HuH-7.5 (cell line): ENCODE measurements at places on chromosomes 1 and 21.

DNA sequence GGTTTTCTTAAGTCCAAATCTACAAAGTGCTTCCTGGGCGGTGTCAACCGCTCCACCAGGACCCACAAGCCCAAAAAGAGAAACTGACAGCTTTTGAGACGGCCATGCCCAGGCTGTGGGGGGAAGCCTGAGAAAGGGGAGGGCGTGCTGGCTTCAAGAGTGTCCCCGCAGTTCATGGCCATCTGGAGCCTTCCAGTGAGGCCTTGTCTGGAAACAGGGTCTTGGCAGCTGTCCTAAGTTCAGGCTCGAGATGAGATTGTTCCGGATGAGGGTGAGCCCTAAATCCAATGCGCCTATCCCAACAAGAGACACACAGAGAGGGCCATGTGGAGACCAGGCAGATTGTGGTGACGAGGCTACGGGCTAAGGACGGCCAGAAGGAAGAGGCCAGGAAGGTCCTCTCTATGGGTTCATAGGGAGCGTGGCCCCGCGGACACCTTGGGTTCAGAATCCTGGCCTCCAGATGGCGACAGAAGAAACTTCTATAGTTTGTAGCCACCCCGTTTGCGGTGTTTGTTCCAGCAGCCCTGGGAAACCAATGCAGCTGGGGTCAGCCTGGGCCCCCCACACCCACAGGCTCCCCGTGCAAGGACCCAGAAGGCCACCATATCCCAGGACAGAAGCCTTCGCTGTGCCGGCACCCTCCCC, 70.2 kb downstream of the ARHGEF16 start:
- no peak for DNase-seq

DNA sequence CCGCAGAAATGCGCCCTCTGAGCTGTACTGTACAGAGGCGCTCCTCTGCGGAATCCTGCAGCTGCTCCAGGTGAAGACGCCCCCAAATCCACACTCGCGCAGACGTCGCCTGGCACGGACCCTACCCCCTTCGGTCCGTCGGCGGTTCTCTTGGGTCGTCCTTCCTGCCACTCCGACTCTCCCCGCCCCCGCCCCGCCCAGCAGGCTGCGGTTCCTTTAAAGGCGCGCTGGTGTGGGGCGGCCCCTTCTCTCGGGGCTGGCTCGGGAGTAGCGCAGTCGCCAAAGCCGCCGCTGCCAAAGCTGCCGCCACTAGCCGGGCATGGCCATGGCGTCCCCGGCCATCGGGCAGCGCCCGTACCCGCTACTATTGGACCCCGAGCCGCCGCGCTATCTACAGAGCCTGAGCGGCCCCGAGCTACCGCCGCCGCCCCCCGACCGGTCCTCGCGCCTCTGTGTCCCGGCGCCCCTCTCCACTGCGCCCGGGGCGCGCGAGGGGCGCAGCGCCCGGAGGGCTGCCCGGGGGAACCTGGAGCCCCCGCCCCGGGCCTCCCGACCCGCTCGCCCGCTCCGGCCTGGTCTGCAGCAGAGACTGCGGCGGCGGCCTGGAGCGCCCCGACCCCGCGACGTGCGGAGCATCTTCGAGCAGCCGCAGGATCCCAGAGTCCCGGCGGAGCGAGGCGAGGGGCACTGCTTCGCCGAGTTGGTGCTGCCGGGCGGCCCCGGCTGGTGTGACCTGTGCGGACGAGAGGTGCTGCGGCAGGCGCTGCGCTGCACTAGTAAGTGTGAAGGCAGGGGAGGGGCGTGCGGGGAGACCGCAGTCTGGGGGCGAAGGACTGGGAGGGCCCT, at the start of gene RASSF5:
Gene RASSF5, plus strand, starts transcription at position 248 of the 846 bp plus-strand sequence. Its CDS starts 72 bp downstream, at position 320.
- peak; percentile 69 for DNase-seq

DNA sequence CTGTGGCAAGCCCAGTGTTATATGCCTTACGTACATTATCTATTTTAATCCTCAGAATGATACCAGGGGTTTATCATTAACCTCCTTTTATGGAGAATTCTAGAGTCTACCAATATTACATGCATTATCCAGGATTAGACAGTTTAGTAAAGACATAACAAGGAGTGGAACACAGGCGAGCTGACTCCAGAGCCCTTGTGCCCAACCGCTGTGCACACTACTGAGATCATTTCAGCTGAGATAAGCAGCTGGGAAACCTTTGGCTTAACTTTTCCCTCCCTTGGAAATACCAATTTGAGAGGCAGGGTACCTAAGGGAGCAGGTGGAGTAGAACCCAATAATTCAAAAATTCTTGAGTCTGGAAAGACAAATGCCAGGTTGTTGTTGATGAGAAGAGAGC, 59.8 kb upstream of the ATP1B1 start:
- DNase-seq = no peak

DNA sequence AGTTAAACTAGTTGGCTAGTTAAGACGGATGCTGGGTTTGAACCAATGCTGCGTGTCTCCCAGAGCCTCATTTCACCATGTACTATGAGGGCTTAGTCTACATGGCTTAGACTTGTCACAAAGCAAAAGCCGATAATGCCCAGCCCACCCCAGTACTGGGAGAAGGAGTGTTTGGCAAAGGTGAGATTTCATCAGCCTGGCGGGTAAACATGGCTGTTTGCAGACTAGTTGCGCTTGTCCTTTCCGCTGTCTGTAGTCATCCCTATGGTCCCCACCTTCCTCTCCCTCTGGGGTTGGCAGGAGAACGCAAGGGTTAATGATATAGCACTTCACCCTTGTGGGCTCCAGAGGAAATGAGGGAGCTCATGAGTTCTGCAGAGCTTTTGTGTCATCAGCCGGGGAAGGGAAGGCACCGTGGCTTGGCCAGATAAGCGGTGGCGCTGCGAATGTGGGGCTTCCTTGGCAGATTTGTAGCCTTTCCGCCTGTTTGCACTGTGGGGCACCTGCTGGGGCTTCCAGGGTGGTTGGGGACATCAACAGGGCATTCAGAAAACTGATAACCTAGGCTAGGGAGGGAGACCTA, 29.2 kb downstream of the SOX13 start:
- DNase-seq = peak; percentile 52

GRCh38 chr1:208221291-208221622, 22.9 kb downstream of the PLXNA2 start:
- DNase-seq = no peak

DNA sequence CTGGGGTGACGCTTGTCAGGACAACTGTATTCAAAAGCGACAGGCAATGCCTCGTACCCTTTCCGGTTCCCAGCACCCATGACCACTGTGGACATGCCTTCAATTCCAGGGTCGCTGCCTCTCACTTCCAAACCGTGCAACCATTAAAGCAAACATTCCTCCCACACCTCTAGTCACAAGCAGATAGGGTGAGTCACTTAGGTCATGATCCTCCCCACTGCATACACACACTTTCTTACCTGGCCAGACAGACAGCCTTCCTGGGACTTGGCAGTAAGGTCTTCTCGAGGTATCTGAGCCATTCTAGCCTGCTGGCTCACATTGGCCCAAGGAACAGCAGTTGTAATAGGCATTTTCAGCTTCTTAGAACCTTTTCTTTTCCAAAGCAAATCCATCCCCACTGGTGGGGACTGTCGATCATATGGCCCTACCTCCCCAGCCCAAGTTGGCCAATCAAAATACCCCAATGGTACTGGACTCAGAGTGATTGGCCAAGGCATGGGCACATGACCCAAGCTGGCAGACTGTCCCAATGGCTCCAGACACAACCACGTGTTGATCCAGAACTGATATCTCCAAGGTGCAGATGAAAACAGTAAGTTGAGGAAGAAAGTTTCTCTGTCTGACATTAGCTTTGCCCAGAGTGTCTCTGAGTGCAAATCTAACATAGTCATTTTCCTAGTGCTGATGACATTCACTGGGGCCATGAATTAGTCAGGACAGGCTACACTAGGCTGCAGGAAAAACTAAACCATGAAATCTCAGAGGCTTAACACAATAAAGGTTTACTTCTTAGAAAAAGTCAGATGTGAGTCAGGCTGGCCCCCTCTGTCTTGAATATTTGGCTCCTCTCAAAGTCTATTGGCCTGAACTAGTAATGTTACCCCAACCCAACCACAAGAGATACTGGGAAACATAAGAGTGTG, 113.8 kb downstream of the RRAGC start:
- no peak for DNase-seq

DNA sequence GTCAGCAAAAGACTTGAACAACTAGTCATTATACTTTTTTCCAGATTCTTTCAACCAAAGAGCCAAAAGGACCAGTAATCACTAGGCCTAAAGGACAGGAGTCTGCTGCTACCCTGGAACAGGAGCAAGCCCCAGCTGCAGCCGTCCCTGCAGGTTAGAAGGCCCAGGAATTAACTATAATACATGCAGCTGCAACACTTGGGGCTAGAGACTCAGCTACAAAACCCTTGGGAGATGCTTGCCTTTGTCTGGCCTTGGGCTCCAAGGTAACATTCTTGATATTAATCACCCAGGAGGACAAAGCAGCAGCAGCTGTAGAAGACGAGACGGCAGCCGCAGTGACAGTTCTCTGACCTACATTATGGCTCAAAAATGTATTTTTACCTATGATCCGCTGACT, 841.2 kb upstream of the ADGRL4 start:
- DNase-seq = no peak

DNA sequence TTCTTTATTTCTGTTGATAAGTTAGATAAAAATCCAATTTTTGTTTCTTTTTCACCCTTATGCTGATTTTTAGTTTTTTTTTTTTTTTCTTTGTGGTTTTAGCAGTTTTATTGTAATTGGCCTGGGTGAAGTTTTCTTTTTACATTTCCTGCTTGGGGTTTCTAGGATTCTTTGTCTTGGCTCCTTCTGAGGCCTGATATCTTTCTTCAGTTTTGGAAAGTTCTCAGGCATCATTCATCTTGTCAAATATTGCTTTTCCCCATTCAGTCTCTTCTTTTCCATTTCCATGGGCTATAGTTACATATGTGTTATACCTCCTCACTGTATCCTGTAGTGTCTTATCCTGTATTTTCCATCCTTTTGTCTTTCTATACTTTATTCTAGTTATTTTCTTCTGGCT, 28.5 kb downstream of the ST6GALNAC3 start:
- DNase-seq = no peak

- no peak for DNase-seq
Observed at GRCh38 chr1:154441241-154441888, 36.2 kb downstream of the IL6R start.

DNA sequence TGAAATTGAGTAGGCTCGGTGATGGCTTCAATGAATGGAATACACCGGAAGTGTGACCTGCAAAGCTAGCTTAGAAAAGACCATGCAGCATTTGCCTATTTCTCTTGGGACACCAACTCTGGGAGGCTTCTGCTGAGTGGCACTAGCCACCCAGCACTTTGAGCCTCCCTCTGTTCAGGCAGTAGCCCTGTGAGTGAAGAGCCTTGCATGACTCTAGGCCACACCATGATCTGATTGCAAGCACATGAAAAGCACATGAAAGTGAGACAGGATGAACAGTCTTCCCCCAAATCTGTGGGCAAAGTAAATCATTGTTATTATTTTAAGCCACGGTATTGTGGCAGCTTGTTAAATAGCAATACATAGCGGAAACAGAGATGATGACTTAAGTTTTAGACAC, 2.8 kb downstream of the CD48 start:
- DNase-seq = no peak

GRCh38 chr1:109783436-109783835, 19.7 kb upstream of the EPS8L3 start:
- no peak for DNase-seq

DNA sequence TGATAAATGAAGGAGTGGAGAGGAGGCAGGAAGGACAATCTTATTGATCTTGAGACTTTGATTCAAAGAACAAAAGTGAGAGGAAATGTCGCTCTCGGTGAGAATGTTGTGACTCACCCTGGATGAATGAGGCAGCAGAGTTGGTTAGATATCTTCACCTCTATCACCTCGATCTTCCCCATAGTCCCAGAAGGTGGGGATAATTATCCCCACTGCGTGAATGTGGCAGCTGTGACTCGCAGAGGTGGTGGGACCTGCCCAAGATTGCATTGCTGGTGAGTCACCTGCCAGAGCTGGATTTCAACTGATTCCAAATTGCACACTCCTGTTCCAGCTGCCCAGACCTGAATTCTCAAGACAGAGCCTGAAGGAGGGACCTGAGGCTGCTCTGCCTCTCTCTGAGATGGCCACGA, 105.0 kb downstream of the MATN1 start:
- no peak for DNase-seq

GRCh38 chr1:93758842-93759515, 77.3 kb upstream of the BCAR3 start:
- DNase-seq = peak; percentile 61

DNA sequence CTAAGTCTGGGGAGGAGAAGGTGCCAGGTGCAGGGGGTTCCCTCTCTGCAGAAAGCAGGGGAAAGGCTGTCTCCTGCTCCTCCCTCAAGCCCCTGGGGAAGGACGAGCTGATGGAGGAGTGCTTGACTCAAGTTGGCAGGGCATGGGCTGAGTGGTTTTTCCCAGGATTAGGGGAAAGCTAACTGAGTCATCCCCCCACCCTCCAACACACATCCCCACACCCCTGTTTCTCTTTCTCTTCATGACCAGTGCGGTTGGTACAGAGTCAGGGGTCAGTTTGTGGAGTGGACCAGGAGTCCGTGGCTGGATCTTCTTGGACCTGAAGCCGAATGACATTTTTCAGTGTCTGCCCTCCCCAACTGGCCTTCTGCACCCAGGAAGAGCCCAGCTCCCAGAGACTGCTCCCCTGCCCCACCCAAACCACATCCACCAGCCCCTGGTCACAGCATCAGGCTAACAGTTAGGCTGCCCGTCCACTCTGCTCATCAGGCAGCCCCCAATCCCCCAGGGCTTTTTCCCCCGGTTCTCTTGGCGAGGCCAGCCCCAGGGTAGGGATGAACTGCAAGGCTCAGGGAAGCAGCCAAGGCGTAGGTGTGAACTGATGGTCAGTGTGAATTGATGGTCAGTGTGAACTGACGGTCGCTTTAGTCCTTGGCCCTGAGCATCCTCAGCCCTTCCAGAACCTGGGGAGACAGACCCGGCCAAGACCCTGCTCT, 81.0 kb downstream of the PAX7 start:
- DNase-seq = no peak

DNA sequence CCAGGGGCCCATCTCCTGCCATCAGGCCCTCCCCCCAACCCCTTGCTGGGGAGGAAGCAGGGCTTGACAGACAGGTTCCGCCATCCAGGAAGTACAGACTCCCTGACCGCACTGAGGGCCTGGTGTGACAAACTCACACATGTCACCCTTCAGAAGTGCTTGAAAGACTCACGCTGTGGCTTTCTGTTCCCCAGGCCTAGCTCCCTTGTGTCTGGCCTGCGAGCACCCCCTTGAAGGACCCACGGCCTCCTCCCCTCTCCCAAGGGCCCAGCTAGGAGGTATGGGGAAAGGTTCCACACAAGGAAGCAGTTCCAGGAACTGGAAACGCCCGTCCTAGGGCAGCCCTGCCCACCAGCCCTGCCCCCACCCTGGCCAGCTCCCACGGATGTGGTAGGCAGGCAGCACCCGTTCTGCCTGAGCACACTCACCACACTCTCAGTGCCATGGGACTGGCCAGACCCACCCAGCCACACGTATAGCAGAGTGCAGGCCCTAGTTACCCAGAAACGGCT, 26.7 kb downstream of the SLC2A1 start:
- no peak for DNase-seq

DNA sequence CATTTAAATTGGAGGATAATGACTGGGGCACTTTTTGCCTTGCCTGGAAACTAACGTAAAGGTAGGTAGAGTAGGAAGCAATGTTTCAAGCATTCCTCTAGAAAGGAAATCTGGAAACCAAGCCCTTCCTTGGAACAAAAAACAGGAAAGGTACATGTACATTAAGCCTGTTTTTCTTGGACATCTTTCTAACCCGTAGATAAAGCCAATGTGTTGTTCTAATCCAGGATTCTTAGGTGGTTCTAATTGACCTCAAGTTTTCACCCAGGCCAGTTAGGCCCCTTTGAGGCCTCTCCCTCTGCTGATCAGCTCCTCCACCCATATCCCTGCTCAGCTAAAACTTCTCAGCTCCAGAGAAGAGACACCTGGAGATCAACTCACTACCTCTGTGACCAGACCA, 6.3 kb upstream of the DUSP23 start:
- DNase-seq = no peak

GRCh38 chr1:163195728-163196448, 6.8 kb downstream of the RGS5 start:
- no peak for DNase-seq
